Fibroblast of skin of scalp (primary cell): ENCODE measurements at places on chromosomes 3 and 15.

- DNase-seq: no peak
Measured at GRCh38 chr3:113223475-113224281, 12.3 kb downstream of the BOC start.

GRCh38 chr3:157327018-157327417 lies 109.6 kb upstream of the PTX3 start:
- no peak for DNase-seq

DNA sequence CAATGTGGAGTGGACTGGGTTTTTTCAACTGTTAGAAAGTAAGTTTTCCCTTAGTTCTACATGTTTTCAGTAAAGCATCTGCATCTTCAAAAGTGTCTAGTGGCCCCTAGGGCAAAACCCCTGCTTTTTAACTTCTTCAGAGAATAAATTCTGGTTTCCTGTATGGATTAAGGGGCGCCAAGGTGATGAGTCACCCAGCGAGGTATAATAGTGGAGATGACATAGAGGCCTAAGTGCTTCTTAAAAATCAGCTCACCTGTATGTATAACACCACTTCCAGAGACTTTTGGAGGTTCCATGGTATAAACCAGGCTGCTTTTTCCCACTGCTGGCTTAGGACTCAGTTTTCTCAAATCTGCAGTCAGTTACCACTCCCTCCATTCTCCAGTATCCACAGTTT lies 68.9 kb downstream of the SYN2 start:
- DNase-seq: no peak

DNA sequence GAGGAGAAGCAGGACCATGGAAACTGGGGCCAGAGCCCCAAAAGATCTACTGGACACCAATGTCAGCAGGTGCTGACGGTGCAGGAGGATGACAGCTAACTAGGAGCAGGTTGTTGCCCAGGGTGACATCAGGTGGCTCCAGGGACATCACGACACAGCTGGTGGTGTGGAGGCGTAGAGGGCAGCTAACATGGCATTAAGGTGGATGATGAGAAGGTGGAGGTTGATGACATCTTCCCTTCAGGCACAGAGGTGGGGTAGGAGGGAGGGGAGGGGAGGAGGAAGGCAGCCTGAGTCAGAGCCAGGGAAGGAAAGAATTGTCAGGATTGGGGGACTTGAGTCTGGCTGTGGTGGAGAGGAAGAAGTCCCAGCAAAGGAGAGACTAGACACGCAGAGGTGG lies 1.5 kb upstream of the EPHB1 start:
- DNase-seq: no peak

DNA sequence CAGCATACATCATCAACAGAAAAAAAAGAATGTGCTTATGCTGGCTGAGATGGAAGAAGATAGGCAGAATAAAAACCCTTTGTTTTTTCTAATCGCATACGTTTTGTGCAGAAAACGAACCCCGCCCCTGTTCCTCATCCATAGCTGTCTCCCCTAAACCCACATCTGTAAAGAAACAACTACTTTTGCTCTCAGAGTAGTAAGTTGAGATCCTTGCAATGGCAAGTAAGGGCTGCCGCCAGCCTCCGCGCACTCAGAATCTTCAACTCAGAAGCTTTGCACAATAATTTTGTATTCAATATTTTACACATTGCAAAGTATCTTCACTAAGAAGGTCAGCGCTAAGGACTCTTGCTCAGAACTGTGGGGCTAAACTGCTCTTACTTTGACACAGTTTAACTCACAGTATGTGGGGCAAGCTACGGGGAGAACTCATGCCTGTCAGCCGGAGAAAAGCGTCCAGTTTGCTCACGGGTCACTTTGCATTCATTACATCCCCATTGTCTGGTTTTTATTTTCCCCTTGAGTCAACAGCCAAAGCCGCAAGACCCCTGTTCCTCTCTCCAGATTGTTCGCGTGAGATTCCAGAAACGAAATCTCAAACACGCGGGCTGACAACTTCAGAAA lies 1.0 kb downstream of the LYSMD4 start:
- DNase-seq: no peak

DNA sequence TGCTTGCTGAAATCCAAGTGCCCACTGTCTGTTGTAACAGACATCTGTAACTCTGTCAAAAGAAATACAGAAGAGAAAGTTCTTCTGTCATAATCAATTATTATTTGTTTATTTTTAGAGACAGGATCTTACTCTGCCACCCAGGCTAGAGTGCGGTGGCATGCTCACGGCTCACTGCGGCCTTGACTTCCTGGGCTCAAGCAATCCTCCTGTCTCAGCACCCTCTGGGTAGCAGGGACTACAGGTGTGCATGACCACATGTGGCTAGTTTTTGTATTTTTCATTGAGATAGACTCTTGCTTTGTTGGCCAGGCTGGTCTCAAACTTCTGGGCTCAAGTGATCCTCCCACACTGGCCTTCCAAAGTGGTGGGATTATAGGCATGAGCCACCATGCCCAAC lies 177.6 kb upstream of the SETMAR start:
- no peak for DNase-seq

DNA sequence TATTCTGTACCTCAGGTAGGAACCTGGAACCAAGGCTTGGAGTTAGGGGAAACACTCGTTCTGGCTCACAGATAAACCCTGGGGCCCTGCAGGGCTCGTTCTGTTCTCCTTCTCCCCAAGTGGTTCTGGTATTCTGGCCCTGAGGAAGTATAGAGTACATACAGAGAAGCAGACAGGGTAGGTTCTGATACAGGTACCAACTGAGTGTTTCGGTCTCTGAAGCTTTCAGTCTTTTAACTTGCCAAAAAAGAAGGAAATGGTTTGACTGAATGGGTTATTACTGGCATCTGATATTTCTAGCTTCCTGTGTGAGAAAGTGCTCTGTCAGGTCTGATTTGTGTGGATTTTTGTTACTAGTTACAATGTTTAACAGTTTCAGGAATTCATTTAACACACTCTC lies 67.3 kb downstream of the UBE2E2 start:
- DNase-seq: no peak

GRCh38 chr15:72962054-72962702 lies 90.1 kb upstream of the NEO1 start:
- DNase-seq: no peak

- DNase-seq: no peak
Measured at GRCh38 chr15:89121414-89121813, 33.2 kb downstream of the ABHD2 start.

- DNase-seq: no peak
Measured at GRCh38 chr3:193978486-193978885, 157.5 kb upstream of the HES1 start.

DNA sequence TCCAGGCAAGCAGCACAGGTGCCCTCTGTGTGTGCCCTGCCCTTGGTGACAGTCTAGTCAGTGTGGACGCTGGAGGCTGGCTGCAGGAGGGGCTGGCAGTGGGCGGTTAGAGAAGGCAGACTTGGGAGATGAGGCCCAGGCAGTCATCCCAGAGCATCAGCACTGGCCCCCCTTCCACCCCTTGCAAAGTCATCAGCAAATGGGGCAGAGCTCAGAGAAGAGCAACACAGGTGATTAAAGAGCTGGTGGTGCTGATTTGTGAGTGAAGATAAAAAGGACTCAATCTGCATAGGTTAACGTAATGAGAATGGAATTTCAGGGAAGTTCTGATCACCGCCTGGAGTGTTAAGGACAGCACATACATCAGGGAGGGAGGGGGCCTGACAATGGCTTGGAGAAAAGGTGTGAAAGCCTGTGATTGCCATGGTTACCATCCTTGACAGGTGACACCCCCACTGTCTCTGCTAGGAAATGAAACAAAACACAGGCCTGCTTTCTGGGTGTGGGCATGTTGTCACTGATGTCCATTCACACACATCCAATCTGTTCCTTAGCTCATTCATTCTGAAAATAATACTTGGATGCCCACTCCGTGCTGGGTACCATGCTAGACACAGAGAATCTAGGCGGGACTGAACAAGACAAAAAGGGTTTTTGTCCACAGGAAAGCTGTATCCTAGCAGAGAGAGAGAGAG lies 269.6 kb upstream of the ST8SIA2 start:
- no peak for DNase-seq

DNA sequence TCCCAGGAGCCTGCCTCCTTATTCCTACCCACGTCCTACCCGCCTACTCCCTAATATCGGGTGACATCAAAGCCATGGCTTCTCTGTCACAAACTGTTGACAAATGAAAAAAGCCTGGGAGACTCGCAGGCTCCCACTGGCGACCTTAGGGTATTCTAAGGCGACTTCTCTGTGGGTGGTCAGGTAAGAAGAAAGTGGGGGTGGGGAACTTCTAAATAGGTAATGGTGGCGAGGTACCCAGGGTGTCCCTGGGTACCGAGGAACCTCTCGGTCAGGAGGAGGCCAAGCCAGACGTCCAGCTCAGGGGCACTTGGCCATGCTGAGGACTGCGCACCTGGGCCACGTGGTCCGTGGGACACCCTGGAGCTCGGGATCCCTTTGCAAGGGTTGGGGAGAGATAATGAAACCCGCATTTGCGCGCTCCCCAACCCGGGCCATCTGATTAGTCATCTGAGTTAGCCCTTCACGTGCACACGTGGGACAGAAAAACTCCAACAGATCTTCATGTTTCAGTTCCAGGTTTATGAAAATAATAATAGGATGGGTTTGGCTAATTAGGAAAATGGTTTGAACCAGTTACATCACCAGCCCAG lies 78.2 kb downstream of the NR2F2 start:
- no peak for DNase-seq
